D341Med (cell line): ENCODE measurements at places on chromosomes 13 and 19.

- DNase-seq: no peak
Observed at GRCh38 chr19:30214651-30215051, 157.5 kb upstream of the ZNF536 start.

- no peak for DNase-seq
Observed at GRCh38 chr19:17543986-17544385, 11.5 kb upstream of the COLGALT1 start.

- no peak for DNase-seq
Observed at GRCh38 chr19:56094449-56094848, 26.6 kb downstream of the ZNF787 start.

- no peak for DNase-seq
Observed at GRCh38 chr13:85549819-85550218, 249.4 kb downstream of the SLITRK6 start.

GRCh38 chr13:98280176-98280510, 103.1 kb upstream of the RNF113B start:
- DNase-seq: no peak

- no peak for DNase-seq
Observed at GRCh38 chr13:73240193-73240592, 181.4 kb downstream of the KLF5 start.

GRCh38 chr19:4393947-4394590, 6.3 kb downstream of the SH3GL1 start:
- peak; percentile 25 for DNase-seq

GRCh38 chr19:47663435-47663910, 49.7 kb upstream of the EHD2 start:
- no peak for DNase-seq

GRCh38 chr19:38046254-38047048, 139.4 kb downstream of the SIPA1L3 start:
- DNase-seq: no peak

GRCh38 chr19:29260477-29261317, 47.7 kb upstream of the UQCRFS1 start:
- peak; percentile 45 for DNase-seq

DNA sequence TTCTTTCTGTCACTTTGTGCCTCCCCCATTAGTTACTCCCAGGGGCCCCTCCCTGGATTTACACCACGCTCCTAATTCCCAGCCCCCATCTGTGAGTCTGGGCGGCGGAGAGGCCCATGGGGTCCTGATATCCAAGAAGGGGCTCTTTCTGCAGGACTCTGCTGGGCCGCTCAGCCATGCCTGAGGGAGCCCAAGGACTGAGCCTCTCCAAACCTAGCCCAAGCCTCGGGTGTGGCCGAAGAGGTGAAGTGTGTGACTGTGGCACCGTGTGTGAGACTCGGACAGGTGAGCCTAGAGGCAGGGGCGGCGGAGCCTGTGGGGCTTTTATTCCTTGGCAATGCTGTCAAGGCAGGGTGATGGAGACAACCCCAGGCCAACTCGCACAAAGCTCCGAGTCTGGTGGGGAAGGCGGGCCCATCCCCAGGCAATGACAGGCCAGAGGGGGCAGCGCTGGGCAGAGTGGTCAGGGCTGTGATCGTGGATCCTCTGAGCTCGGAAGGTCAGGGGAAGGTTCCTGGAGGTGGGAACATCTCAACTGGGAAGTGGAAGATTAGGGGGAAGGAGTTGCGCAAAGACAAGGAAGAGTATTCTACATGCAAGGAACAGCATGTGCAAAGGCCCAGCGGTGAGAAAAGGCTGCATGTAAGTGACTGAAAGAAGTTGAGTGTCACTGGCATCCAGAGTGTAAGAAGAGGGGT, 1.6 kb downstream of the PLEKHG2 start:
- peak; percentile 46 for DNase-seq

DNA sequence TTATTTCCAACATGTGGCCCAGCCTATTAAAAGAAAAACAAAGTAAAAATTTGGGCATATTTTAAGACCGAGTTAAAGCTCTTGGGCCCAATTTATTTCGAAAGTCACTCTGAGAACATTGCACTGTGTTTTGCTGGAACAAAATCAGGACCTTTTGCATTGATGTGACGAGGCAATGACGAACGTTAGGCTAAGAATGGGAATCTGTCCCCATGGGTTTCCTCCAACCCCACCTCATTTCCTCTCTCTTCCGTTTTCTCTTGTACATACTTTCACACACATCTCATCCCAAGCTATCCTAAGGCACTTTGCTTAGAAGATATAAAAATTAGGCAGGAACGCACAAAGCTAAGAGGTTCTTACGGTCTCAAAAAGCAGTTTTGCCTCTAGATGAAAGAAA, 22.1 kb downstream of the EDNRB start:
- no peak for DNase-seq

DNA sequence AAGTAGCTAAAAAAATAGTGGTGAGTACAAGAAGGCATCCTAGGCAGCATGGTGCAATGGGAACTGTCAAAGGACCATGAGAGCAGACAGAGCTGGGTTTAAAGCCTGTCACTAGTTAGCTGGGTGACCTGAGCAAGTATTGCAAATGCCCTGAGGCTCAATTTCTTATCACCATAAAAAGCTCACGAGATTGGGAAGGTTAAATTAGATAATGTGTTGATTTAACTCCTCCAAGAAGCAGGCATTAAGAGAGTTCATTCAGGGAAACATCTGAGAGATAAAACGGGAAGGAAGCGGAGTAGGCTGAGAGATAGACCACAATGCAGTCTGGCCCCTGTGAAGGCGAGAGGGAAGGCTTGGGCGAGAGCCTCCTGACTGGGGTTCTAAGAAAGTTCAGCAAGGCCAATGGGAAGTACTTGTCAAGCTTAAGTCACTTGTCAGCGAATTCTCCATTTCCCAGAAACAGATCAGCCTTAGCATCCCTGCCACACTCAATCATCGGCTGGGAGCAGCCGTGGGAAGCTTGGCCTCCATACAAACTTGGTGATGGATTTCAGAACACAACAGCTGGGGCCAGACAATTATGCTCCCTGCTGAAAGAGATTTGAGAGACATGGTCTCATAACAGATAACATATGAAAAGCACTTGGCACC, 105.5 kb downstream of the POU4F1 start:
- no peak for DNase-seq

DNA sequence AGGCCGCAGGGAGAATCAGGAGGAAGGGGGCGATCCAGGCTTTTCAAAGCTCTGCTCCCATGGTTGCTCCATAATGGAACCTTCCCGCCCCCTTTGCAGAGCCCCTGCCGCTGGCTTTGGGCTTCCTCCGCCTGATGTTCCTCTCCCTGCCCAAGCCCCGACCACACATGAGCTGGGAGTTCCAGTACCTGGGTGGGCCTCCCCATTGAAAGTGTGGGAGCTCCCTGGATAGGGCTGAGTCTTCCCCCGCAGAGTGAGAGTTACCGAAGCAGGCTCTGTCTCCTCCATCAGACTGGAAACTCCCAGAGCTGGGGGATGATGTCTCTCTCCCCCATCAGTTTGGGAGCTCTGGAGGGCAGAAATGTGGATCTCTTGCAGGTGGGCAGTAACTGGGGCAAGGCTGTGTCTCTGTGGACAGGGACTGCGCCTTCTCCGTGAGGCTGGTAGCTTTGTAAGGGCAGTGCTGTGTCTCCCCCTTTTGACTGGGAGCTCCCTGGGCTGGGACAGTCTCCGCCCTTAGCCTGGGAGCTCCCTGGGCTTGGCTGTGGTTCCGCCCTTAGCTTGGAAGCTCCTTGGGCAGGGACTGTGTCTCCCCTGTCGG, 722 bp downstream of the DCAF15 start:
- DNase-seq: no peak

GRCh38 chr13:43483930-43484329, 302.8 kb downstream of the ENOX1 start:
- no peak for DNase-seq

DNA sequence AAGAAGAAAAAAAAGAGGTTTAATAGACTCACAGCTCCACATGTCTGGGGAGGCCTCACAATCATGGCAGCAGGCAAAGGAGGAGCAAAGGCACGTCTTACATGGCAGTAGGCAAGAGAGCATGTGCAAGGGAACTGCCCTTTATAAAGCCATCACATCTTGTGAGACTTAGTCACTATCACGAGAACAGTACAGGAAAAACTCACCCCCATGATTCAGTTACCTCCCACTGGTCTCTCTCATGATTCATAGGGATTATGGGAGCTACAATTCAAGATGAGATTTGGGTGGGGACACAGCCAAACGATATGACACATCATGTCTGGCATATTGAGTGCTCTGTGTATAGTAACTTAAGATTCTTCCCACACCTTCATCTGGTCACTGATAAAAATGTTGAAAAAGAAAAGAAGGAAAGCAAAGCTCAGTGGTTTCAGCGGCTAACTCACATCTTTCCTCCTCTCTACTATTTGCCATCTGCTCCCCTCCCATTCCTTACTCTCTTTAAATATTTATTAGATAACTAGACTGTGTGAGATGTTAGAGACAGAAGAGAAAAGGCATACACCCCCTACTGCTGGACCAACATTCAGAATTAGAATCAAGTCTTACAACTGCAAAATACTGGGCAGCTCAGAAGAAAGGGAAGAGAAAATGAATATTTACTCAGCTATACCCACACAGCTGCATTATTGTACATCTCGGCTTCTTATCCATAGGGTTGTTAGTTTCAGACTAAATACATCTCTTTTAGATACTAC, 60.1 kb upstream of the AKAP11 start:
- no peak for DNase-seq

GRCh38 chr13:73063166-73063565, 4.4 kb downstream of the KLF5 start:
- DNase-seq: no peak
